ENCODE measurements at places on chromosomes 11 and 22.

- DNase-seq = peak; percentile 72
Observed at GRCh38 chr11:629237-629583, 2.2 kb upstream of the SCT start.

GRCh38 chr22:44485494-44485893 lies 12.5 kb downstream of the RTL6 start:
- DNase-seq = no peak

GRCh38 chr11:102900346-102900745 lies 25.6 kb upstream of the MMP12 start:
- DNase-seq = no peak

DNA sequence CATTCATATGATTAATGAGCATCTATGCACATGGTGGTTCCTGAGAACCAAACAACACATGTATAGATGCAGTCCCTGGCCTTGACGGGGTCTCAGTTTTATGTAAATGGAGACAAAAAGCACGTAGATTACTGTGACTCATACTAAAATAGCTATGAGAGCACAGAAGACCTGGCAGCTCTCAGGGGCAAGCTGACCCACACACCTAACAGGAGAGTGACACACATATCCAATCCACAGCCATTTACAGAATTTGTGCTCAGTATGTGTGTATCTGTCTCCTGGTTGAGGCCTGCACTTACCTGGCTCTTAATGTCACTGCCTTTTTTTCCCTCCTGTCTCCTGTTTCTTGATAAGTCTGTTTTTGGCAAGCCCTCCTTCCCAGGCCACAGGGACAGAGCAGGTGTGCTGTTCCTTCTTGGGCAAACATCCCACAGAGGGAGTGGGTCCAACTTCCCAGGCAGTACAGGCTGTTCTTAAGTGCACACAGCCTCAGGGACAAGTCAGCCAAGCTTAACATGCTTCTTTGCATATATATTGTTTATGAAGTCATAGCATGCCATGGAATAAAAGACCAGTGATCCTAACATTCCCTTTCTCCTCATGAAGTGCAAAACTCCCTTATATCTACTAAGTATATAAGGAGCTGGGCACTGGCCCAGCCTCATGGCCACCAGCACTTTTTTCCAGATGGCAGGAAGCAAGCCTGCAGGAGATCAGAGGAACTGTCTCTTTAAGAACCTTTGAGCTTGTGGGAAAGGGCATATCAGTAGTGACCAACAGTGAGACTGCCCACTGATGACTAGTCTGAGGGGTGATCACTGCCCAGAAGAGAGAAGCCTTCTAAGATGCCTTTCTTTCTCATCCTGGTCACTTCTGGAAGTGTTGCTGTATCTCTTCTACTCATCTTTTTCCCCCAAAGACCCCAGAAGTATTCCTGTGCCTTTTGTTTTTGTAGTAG lies 124.7 kb upstream of the CCDC90B start:
- no peak for DNase-seq

- no peak for DNase-seq
Observed at GRCh38 chr11:132231656-132232347, 861.4 kb downstream of the NTM start.
